ENCODE measurements at places on chromosomes 4 and X.

GRCh38 chr4:123589301-123589700 is 192.7 kb downstream of the SPRY1 start:
- DNase-seq, result no peak

GRCh38 chr4:81659051-81659450 is 187.3 kb upstream of the RASGEF1B start:
- no peak for DNase-seq

DNA sequence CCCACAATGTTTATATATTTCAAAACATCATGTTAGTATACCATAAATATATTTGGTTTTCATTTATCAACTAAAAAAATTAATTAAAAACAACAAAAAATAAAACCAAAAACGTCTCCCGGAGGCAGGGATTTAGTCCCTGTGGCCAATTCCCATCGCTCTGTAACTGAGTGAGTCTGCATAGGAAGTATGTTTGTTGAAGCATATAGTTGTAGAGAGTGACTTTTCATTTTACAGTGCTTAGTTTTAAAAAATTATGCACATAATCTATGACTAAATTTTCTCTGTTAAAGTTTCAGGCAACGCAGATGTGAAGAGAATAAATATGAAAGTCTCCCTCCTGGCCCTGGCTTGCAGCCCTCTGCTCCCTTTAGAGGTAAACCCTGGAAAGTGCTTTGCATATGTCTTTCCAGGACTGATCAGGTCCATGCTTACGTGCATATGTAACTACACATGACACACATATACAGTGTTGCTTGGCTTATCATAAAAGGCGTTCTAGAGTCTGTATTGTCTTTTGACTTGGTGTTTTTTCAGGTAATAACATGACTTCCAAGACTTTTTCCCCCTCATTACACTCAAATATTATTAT is 63.4 kb upstream of the SORBS2 start:
- no peak for DNase-seq

- DNase-seq, result no peak
Measured at GRCh38 chr4:101864660-101865059, 74.1 kb downstream of the BANK1 start.

DNA sequence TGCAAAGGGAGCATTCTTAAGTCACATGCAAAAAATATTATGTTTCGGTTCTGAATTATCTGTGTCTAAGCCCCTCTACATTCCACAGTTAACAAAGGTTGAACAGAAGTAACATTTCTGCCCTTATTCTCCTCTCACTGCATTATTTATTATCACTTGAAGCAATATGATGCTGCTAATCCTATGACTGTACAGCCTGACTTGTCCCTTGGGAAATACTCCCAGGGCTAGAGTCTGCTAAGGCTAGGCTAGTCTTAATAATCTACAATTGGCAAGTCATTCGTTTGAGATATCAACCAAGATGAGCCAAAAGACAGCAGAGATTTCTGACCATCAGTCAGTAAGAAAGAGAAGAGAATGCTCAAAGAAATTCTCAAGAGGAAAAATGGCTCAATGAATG is 226.9 kb upstream of the HCCS start:
- no peak for DNase-seq

- DNase-seq, result no peak
Measured at GRCh38 chrX:133005042-133005441, 46.6 kb upstream of the HS6ST2 start.

DNA sequence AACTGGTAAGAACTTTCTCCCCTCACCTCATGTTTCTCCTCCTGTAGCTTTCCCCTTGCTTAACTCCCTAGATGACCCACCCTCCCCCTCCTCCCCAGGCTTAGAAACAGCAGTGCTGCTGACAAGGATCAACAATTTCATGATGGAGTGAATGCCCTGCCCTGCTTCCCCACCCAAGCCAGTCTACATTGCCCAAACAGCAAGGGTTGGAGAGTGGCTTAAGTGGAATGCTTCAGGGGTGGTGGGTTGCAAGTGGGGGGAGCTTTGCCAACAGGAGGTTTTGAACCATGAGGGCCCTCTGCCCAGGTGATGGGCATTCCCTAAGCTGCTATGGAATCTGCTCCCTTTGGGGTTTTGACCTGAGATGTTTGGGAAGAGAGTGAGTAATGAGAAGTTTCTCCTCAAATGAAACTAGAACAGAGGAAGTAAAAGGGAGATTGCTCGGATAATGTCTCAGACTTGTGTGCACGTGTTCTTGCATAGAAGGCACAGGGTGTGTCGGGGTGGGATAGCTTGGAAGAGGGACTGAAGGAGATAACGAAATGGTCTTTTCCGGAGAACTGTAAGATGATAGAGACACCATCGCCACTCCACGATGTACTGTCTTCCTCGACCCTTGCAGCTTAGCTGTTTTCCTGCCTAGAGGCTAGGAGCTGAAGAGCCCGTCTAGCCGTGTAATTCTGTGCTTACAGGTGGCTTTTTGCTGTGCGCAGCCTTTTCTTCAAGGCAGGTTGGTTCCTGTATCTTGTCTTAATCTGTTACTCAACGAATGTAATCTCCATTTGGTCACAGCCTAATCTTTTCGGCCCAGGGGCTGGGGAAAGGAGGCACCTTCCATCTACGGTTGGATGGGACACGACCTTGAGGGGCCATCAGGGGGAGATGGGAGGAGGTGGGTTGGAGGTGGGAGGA is 10.1 kb downstream of the GDPD2 start:
- DNase-seq, result no peak

- DNase-seq, result no peak
Measured at GRCh38 chr4:2285613-2286381, 23.9 kb upstream of the MXD4 start.

DNA sequence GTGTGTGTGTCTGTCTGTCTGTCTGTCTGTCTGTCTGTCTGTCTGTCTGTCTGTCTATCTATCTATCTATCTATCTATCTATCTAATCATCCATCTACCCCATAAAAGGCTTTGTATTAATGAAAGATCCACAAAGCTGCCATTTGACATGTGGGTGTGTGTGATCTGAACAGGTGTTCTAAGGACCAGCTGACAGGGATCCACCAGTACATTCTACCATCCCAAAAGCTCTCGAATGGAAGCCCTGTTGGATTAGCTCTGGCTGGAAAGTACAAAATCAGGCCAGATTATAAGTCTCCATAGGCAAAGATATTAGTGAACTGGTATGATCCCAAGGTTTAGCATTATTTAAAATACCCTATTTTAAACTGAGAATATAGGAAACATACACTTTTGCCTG is 299.3 kb downstream of the CAMK2D start:
- no peak for DNase-seq
